Pulmonary artery endothelial cell (primary cell): ENCODE measurements at places on chromosomes 16 and 17.

- no peak for DNase-seq
Measured at GRCh38 chr17:7912927-7913524, 3.1 kb downstream of the RNF227 start.

DNA sequence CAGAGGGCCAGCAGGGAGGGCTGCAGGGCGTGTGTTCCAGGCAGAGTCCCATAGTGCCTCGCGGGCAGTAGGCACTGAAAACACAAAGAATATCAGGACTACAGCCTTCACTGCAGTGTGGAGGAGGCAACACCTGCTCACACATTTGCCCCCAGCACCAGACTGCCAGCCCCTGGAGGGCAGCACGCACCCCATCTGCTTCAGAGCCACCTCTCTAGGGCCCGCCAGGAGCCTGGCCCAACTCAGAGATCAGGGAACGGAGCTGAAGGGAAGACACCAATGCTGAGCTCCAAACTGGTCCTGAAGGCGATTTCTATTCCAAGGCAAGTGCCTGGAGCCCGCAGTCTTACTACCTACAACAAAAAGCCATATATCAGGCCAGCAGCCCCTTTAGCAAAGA, 130.3 kb downstream of the ZNF423 start:
- no peak for DNase-seq

- no peak for DNase-seq
Measured at GRCh38 chr16:24723663-24724062, 5.8 kb upstream of the TNRC6A start.

DNA sequence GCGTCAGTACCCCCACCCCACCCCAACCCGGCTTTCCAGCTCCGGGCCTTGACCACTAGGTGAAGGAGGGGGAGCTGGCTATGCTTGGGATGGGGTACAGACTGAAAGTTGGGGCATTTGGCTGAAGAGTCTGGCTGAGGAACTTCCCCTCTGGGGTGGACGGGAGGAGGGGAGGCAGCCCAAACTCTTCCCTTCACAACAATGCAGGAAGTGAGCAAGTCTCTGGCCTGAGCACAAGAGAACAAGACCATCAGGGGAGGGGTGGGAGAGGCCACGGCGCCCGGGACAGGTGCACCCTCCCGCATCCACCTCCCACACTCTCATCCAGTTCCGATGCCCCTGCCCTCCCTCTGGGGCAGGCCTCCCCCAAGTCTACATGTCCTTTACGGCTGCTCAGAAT, 5.6 kb downstream of the USH1G start:
- no peak for DNase-seq

GRCh38 chr17:2312736-2313135, 9.0 kb downstream of the SRR start:
- DNase-seq, result no peak

- DNase-seq, result no peak
Measured at GRCh38 chr17:51189628-51190027, 23.4 kb downstream of the NME2 start.

GRCh38 chr16:27947696-27948095, 115.8 kb downstream of the GSG1L start:
- no peak for DNase-seq

- no peak for DNase-seq
Measured at GRCh38 chr16:85432606-85433005, 180.5 kb upstream of the GSE1 start.

DNA sequence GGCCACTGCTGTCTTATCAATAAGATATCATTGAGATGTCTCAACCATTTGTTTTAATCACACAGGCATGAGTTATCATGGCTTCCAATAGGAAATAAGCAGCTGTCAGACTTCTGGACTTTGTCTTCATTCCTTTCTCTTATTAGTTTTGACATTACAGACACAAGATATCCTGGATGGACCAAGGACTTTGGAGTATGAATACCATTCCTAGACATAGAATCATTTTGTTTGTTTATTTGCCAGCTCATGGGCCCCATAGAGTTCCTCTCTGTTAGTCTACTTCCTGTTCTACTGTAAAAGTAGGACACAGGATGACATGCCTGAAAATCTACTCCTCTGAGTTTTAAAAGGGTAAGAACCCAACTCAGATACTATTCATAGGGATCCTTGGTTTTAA, 77.7 kb upstream of the KCNJ16 start:
- peak; percentile 3 for DNase-seq

DNA sequence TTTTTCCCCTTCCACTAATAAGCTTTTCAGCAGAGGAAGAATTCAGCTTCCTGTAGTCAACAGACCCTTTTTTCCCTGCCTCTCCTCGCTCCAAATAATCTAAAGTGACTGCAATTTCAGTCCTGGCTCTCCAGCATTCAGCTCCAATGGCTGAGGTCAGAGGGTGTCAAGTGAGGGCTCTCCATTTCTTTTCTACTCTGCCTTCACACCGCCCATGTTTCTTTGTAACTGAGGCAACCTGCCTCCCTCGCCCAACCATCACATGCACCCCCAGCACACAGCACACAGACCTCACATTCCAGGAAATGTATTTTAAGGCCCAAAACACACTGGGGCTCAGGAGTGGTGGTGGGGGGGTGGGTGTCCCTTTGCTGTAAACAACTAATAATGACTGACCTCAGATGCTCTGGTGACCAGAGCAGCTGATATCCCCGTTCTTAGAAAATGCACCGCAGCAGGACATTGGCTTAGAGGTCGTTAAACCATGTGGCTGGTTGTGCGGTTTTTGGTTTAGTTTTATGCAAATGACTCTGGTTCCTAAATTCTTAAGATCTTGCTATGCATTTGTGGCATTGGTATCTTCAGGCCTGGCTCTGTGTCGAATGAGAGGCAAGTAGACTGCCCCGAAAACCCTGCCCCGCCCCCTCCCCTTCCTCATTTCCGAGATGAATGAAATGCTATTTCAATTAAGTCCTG, 203.6 kb downstream of the ZFHX3 start:
- DNase-seq, result no peak

- DNase-seq, result no peak
Measured at GRCh38 chr17:49247944-49248343, 17.4 kb upstream of the PHOSPHO1 start.

GRCh38 chr16:29815032-29815721, 775 bp upstream of the PAGR1 start:
- DNase-seq, result no peak

DNA sequence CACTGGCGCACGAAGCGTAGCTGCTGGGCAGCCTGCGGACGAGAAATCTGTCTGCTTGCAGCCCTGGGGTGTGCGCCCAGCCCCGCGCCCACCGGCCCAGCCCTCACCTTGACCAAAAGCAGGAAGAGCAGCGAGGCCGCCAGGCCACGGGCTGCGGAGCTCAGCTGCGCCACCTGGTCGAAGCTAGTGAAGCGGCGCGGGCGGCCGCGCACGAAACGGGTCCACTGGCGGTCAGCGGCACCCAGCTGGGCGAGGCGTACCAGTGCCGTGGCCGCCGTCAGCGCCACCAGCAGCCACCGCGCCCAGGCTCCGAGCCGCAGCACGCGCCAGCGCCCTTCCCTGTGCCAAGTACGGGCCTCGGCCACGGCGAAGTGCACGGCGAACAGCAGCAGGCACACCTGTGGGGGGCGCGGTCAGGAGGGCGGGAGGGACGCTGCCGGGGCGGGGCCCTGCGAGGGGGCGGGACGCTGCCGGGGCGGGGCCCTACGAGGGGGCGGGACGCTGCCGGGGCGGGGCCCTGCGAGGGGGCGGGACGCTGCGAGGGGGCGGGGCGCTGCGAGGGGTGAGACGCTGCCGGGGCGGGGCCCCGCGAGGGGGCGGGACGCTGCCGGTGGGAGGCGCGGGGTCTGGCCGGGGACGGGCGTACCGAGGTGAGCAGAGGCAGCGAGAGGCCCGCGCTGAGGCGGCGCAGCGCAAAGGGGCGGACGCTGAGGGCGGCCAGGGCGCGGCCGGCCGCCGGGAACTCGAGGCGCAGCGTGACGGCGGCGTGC, 43.2 kb downstream of the TSC2 start:
- DNase-seq, result no peak

- no peak for DNase-seq
Measured at GRCh38 chr17:56979091-56979480, 1.2 kb downstream of the SCPEP1 start.

DNA sequence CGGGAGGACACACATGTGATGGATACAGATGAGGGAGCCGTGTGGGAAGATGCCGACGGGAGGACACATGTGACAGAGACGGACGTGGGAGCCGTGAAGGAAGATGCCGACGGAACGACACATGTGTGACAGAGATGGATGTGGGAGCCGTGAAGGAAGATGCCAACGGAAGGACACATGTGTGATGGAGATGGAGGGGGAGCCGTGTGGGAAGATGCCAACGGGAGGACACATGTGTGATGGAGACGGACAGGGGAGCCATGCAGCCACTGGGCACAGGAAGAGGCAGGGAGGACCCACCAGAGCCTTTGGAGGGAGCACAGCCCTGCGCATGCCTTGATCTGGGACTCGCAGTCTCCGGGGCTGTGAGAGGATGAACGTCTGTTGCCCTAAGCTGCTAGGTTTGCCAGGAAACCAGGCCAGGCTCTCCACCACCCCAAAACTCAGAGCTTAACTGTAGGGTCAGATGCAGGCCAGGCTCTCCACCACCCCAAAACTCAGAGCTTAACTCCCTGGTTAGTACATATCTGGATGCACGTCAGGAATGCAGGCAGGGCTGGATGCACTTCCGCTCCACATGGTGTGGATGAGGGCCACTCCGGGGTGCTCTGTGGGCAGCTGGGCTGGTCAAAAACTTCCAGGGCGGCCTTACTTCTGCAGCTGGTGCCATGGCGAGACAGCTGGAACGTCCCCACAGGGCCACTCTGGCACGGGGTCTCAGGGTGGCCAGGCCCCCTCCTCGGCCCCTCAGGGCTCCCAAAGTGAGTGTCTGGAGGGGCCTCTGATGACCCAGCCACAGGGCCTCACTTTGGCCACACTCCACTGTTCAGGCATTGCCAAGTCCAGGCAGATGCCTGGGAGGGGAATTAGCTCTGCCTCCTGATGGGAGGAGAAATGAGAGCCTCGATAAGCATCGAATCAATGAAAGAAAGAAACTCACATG, 47.7 kb upstream of the ZNF469 start:
- no peak for DNase-seq

DNA sequence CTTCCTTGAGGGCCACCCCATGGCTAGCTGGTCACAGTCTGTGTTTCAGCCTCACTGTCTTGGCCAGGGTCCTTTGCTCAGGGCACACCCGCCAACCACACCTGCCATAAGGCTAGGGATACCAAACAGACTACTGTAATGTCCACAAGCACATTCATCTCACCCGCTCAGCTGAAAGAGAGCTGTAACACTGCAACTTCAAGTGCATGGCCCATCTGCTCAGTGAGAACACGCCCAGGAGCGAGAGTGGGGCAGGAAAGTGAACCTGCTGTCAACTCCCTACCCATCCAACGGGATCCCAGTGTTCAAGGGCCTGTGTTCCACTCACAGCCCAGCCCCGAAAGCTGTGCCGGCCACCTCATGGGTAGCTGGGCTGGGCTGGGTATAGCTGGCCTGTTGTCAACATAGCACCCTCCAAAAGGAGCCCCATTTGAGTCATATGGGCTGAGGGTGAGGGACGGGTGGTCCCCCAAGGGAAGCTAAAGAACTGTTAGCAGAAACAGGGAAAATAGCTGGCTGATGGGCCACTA, 55.7 kb downstream of the SCNN1B start:
- DNase-seq, result no peak

- DNase-seq, result no peak
Measured at GRCh38 chr16:70746040-70746707, 54.8 kb downstream of the VAC14 start.

- no peak for DNase-seq
Measured at GRCh38 chr17:66331038-66331816, 28.8 kb downstream of the PRKCA start.

DNA sequence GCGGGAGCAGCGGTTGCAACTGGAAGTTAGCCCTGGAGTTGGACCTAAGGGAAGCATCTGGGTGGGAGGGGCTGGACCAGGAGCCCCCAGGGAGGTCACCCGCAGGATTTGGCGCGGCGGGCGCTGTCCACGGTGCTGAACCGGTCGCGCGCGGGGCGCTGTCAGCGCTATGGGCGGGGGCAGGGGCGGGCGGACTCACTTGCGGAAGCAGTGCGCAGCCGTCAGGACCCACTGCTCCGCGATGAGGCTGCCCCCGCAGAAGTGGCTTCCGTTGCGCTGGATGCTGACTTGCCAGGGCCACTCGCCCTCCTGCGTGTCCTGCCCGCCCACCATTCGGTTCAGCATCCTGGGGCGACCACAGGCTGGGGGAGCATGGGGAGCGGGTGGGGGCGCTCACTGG, 4.5 kb downstream of the PRSS27 start:
- no peak for DNase-seq

- DNase-seq, result no peak
Measured at GRCh38 chr16:83040174-83040573, 413.4 kb downstream of the CDH13 start.

- no peak for DNase-seq
Measured at GRCh38 chr16:5309946-5310611, 212.5 kb upstream of the EEF2KMT start.

GRCh38 chr16:12210258-12210880, 233.8 kb downstream of the SNX29 start:
- DNase-seq, result no peak

DNA sequence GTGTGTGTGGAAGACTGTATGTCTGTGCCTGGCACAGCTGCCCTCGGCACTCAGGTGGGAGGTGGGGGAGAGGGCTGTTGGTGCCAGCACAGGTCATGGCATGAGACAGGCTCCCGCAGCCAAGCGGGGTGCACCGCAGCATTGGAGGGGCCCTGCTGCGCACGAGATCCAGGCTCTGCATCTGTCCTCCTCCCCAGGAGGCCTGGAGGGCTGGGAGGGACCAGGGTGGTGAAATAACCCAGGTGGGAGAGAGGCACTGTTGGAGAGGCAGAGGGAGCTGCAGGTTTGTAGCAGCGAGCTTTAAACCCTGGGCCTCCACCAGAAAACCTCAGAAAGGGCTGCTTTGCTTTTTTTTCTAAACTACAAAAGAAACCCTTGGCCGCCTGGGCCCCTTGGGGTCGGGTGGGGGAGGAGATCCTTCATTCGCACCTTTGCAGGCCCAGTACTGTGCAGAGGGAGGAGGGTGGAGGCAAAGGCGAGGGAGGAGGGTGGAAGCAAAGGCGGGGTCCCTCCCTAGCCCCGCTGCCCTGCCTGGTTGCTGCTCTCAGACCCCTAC, 241.7 kb downstream of the SEC14L1 start:
- no peak for DNase-seq

GRCh38 chr17:82927661-82928601, 88.1 kb upstream of the ZNF750 start:
- DNase-seq, result no peak

GRCh38 chr16:88782454-88783390, 2.3 kb downstream of the PIEZO1 start:
- no peak for DNase-seq

DNA sequence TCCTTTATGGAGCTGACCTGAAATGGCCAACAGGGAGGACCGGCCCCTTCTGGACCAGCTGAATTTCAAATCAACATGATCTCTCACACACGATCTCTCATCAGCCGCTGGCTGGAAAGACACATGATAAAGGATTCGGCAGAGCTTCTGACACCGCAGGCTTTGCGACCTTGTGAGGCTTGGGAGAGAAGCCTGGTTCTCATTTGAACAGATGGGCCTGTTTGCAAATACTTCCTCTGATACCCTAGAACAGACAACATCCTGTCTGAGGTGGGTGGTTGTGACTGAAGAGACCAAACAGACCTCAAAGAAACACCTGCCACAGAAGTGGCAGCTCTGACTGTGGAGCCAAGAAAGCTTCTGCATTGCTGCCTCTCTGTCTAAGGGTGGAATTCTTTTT, 77.9 kb upstream of the SDK2 start:
- DNase-seq, result no peak
